Spleen (tissue), 13 donors: ENCODE measurements at places on chromosomes 16 and 17. TPM values are rescaled to one million over a fixed set of nuclear protein-coding genes. Genes with fewer than 3 reads are reported as not detected.

The GAS2L2 gene
- 0.03 TPM for polyA plus RNA-seq

The FOXN1 gene
- polyA plus RNA-seq, result not detected

The PRMT7 gene
- 48.2 TPM for polyA plus RNA-seq

The GDPD3 gene
- 14.5 TPM for polyA plus RNA-seq

The C17orf107 gene
- 0.26 TPM for polyA plus RNA-seq

The CDK12 gene
- polyA plus RNA-seq, result 6.9 TPM

The GSDMA gene
- 0.07 TPM for polyA plus RNA-seq

The PIK3R5 gene
- 12.3 TPM for polyA plus RNA-seq

The CD7 gene
- 14.8 TPM for polyA plus RNA-seq

The GNG13 gene
- not detected for polyA plus RNA-seq

The SP2 gene
- 10.7 TPM for polyA plus RNA-seq

The TRIM25 gene
- 15.0 TPM for polyA plus RNA-seq

The HBA2 gene
- 256 TPM for polyA plus RNA-seq

The C1QL1 gene
- 0.38 TPM for polyA plus RNA-seq

The COG4 gene
- 54.8 TPM for polyA plus RNA-seq

The CORO6 gene
- 5.1 TPM for polyA plus RNA-seq

The CACNG5 gene
- polyA plus RNA-seq, result not detected

The SLC5A11 gene
- 0.28 TPM for polyA plus RNA-seq

The DOK4 gene
- 10.0 TPM for polyA plus RNA-seq

The WNT9B gene
- polyA plus RNA-seq, result 0.29 TPM

The NQO1 gene
- polyA plus RNA-seq, result 13.4 TPM

The TSNAXIP1 gene
- 1.9 TPM for polyA plus RNA-seq

The SPATA32 gene
- polyA plus RNA-seq, result 0.08 TPM

The TM4SF5 gene
- not detected for polyA plus RNA-seq

The ENO3 gene
- polyA plus RNA-seq, result 15.4 TPM

The MED31 gene
- polyA plus RNA-seq, result 28.9 TPM

The KRTAP4-9 gene
- polyA plus RNA-seq, result not detected

The BICDL2 gene
- polyA plus RNA-seq, result 0.15 TPM

The TBC1D10B gene
- polyA plus RNA-seq, result 33.3 TPM

The CMTM2 gene
- 0.70 TPM for polyA plus RNA-seq

The C16orf96 gene
- 0.06 TPM for polyA plus RNA-seq

The OR2C1 gene
- not detected for polyA plus RNA-seq

The GRAP gene
- polyA plus RNA-seq, result 77.0 TPM

The TLCD2 gene
- polyA plus RNA-seq, result 0.26 TPM

The TEKT1 gene
- not detected for polyA plus RNA-seq

The ALOX12 gene
- 0.35 TPM for polyA plus RNA-seq

The TP53TG3 gene
- polyA plus RNA-seq, result not detected
